ENCODE measurements at places on chromosomes 6 and 20. TPM values are rescaled to one million over a fixed set of nuclear protein-coding genes. Genes with fewer than 3 reads are reported as not detected.

GRCh38 chr20:1526896-1527295, 30.6 kb downstream of the SIRPD start:
- no peak for DNase-seq
- H3K36me3 ChIP-seq, result no peaks in the 10 kb centered on the region
- H3K4me1 ChIP-seq, result peaks cover 10% of the 10 kb centered on the region
- H3K27ac ChIP-seq, result no peak overlapping the region

- H3K4me1 ChIP-seq, result peaks cover 9% of the 10 kb centered on the region
- H3K27me3 ChIP-seq, result no peaks in the 10 kb centered on the region
- H3K36me3 ChIP-seq, result no peaks in the 10 kb centered on the region
- no peak overlapping the region for H3K4me3 ChIP-seq
Measured at GRCh38 chr6:113739041-113739655, 118.0 kb upstream of the MARCKS start.

The MAPK13 gene
- 24.1 TPM for total RNA-seq

The TMC2 gene
- total RNA-seq, result not detected

DNA sequence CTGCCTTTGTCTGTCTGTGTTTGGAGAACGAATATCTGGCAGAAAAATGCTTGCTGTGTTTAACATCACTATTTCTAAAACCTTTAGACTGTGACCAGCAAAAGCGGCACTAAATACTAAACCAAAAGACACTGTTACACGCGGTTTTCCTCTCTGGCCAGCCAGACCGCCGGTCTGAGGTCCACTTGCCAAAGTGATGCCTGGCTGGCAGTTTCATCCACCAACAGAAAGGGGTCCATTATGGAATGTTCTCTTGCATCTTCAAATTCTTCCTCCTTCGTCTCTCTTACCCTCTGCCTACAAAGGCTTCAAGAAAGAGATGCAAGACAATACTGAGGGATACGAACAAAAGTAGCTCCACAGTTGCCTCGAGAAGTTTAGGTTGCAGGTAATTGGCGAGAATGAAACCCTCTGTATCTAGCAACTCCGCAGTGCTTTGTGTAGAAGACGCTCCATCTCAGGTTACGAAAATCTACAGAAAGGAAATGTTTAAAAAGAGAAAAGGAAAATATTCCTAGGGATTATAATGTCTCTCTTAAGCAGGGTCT, 176.6 kb downstream of the TRIM27 start:
- DNase-seq, result no peak
- H3K4me3 ChIP-seq, result no peak overlapping the region
- peaks cover 39% of the 10 kb centered on the region for H3K27me3 ChIP-seq

DNA sequence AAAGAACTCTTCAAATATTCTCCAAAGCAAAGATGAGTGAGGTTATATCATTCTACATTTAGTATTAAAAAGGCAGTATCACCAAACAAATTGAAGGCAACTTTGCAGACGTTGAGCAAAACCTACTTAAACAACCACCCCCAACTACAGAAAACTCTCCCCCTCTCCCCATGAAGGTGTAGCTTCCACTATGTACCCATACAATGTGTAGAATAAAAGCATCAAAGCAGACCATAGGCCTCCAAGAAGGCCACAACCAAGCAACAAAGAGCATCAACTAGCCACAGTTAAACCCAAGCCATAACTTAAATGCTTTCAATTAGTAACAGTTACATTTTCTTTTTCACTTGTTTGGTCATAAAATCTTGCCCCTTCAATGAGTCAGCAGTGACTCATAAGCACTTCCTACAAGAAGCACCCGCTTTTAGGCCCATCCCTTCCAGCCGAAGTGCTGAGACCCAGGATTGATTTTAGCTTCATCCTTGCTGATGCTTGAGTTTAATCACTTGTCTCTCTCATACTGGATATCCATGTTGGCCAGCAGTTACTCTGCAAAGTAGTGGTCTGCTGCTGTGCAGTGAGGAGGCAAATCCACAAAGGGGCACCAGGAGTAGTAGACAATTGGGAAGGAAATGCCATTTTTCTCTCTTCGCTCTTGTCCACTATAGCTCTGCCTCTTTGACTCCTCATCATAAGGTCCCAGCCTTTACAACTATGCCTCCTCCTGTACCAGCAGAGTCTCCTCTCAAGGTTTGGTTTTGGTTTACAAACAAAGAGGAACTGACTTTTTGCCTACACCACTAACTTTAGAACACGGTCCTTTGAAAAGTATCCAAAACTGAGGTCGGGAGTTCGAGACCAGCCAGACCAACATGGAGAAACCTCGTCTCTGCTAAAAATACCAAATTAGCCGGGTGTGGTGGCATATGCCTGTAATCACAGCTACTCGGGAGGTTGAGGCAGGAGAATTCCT, 8.4 kb upstream of the NUP153 start:
- no peaks in the 10 kb centered on the region for H3K4me1 ChIP-seq
- H3K4me3 ChIP-seq, result no peak overlapping the region
- DNase-seq, result no peak
- no peak overlapping the region for H3K27ac ChIP-seq
- H3K36me3 ChIP-seq, result no peaks in the 10 kb centered on the region
- no peaks in the 10 kb centered on the region for H3K27me3 ChIP-seq

DNA sequence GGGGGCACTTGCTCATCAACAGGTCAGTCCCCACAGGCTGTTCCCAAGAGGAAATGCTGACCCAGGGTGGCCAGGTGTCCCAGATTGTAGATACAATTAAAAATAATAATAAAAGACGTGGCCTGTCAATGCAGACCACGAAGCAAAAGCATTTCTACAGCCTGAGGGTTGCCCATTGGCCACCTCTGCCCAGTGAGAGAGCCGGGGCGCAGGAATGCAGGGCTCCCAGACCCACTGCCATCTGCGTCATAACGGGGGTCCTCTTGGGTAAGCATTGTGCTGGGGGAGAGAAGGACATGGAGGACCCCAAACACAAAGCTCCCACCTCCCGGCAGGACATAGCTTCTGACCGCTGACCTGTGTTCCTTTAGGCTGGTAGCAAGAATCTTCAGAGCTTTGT, 22.9 kb upstream of the AFDN start:
- no peaks in the 10 kb centered on the region for H3K36me3 ChIP-seq
- no peaks in the 10 kb centered on the region for H3K27me3 ChIP-seq
- peak; percentile 42 for DNase-seq
- H3K4me1 ChIP-seq, result no peaks in the 10 kb centered on the region

DNA sequence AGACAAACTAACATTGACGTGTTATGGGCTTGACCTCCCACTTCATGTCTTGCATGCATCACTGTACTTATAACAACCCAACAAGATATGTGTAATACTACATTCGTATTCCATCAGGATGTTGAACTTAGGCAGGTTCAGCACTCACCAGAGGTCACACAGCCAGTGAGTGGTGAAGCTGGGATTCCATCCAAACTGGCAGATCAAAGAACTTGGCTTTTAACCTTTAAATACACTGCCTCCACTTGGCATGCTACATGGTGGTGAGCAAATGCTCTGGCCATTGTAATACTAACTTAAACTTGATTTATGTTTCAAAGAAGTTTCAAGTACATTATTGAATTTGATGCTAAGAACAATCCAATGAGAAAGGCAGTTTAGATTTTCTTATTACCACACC, 10.7 kb upstream of the HDDC2 start:
- H3K27me3 ChIP-seq, result no peaks in the 10 kb centered on the region
- H3K36me3 ChIP-seq, result no peaks in the 10 kb centered on the region
- no peak overlapping the region for H3K4me3 ChIP-seq
- peaks cover 20% of the 10 kb centered on the region for H3K4me1 ChIP-seq
- DNase-seq, result no peak
- H3K27ac ChIP-seq, result no peak overlapping the region

The PNLDC1 gene
- not detected for total RNA-seq

All from spleen (tissue), 13 donors.